Activated gamma-delta T cell treated with anti-CD3 and anti-CD28 coated beads, Interleukin-2, amount 50 U/mL, for 16 hours (primary cell): ENCODE measurements at places on chromosomes 4 and X.

DNA sequence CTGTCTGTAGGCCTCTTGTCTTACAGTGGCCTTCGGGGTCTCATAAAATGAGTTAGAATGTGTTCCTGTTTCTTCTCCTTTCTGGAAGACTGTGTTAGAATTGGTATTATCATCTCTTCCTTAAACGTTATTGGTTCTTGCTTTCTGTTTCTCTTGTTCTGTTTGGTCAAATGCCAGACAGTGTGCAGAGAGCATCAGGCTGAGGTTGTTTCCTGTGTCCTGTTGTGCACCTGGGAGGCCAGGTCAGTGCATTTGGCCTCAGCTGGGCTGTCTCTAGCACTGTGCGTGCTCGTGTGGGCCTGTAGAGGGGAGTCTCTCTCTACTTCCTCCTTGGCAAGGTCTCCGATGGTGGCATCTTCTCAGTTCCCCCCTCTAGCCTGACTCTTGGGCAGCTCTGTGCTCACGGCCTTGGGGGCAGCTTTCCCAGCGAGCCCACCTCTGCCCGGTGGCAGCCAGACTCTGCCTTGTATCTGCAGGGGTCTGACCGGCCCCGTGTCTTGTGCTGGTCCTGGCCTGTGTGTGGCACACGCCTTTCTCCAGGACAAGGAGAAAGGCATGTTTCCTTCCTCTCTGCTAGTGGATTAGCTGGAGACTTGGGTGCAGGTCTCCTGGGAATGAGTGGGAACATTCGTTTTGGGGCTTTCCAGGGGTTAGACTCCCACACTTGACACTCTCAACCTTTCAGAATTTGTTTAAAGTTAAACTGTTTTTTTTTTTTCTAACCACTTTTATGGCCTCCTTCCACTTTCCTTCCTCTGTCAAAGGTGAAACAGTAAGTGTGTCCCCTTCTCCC lies 62.3 kb downstream of the FAM193A start:
- DNase-seq: no peak

- no peak for DNase-seq
Observed at GRCh38 chrX:38882894-38883626, 81.8 kb downstream of the MID1IP1 start.

- DNase-seq: no peak
Observed at GRCh38 chr4:155419266-155419665, 42.5 kb upstream of the MAP9 start.

DNA sequence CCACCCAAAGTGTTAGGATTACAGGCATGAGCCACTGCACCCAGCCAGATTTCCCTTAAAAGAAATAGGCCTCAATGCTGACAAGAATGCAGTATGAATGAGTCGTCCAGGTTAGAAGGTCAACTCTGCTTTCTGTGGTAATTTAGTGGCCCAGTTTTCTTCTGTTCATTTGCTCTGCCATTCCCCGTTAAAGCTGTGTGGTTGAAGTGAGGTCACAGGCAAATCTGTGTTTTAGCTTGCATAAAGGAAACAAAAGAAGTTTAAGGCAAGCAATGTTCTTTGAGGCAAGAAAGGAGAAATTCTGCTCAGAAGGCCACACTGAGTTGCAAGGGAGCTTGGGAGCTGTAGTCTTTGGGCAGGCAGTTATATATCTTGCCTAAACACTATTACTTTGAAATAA lies 176.8 kb downstream of the LARP7 start:
- DNase-seq: no peak

GRCh38 chrX:153488231-153488914 lies 6.4 kb upstream of the BGN start:
- no peak for DNase-seq

GRCh38 chrX:288561-288991 lies 7.4 kb downstream of the PLCXD1 start:
- DNase-seq: no peak
